Activated CD4-positive, alpha-beta T cell treated with anti-CD3 and anti-CD28 coated beads, Interleukin-2, amount 10 ng/mL, durations not matched to agents 7 days and 5 days (primary cell): ENCODE measurements at places on chromosomes 6 and 20. TPM values are rescaled to one million over a fixed set of nuclear protein-coding genes. Genes with fewer than 3 reads are reported as not detected.

Gene KCNK17
- not detected for total RNA-seq

Gene SOX4
- 1.4 TPM for total RNA-seq

Gene PAK5
- not detected for total RNA-seq

Gene OR11A1
- total RNA-seq = not detected

Gene WFDC10B
- not detected for total RNA-seq

Gene FKBP5
- 100 TPM for total RNA-seq
